ENCODE measurements at places on chromosomes 16 and 17.

DNA sequence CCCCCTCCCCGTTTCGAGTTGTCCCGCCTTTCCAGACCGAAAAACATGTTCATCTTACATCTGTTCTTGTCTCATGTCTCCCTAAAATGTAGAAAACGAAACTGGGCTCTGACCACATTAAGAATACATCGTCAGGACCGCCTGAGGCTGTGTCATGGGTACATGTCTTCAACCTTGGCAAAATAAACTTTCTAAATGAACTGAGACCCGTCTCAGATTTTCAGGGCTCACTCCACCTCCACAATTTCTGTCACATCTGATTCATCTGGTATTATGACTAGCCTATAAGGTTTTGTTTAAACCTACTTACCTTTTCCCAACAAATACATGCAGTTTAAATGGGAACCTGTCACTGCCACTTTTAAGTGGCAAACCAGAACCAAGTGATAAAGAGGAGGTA is 621 bp downstream of the SDR42E1 start:
- DNase-seq = no peak
- H3K4me3 ChIP-seq = peak overlapping the region; percentile 55
- H3K27me3 ChIP-seq = no peaks in the 10 kb centered on the region

- no peaks in the 10 kb centered on the region for H3K36me3 ChIP-seq
- no peak overlapping the region for H3K4me3 ChIP-seq
- no peak for DNase-seq
- no peaks in the 10 kb centered on the region for H3K4me1 ChIP-seq
These were observed 112.8 kb downstream of the PLCG2 start for GRCh38 chr16:81891736-81892364.

DNA sequence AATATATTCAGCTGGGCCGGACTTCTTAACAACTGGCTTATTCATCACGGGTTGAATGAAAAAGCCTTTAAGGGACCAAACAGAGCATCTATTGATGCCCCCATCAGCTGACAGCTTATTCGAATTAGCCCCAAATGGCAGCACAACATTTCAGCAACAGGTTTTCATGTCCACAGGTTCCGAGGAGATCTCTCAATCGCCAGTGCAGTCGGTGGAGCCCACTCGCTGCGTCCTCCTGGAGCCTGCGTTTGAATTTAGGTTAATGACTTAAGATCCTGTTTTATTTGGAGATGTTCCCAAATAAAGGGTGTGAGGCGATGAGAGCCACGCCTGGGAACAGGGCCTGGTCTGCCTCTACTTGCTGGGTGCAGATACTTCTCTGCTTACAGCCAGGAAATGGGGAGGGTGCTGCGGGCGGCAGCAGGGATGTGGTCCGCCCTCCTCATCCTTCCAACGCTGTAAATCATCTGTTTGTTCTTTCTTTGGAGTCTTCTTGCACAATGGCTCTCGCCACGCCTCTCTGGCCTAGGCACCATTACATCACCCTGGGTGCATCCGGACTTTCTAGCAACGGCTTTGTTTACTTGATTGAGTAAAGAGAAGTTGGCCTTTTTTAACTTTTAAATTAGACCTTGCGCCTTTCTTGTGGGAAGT is 22.6 kb downstream of the NDE1 start:
- H3K36me3 ChIP-seq = no peaks in the 10 kb centered on the region
- H3K4me1 ChIP-seq = no peaks in the 10 kb centered on the region
- H3K4me3 ChIP-seq = no peak overlapping the region
- DNase-seq = peak; percentile 13
- peak overlapping the region; percentile 49 for H3K27ac ChIP-seq
- H3K27me3 ChIP-seq = no peaks in the 10 kb centered on the region

DNA sequence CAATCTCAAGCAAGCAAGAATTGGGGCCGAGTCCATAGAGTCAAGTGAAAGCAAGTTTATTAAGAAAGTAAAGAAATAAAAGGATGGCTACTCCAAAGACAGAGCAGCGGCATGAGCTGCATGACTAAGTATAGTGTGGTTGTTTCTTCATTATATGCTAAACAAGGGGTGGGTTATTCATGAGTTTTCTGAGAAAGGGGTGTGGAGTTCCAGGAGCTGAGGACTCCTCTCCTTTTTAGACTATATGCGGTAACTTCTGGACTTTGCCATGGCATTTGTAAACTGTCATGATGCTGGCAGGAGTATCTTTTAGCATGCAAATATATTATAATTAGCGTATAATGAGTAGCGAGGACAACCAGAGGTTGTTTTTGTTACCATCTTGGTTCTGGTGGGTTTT is 819.9 kb downstream of the KCNJ2 start:
- H3K27me3 ChIP-seq = no peaks in the 10 kb centered on the region
- no peaks in the 10 kb centered on the region for H3K4me1 ChIP-seq
- H3K36me3 ChIP-seq = no peaks in the 10 kb centered on the region
- no peak for DNase-seq
- no peak overlapping the region for H3K4me3 ChIP-seq

DNA sequence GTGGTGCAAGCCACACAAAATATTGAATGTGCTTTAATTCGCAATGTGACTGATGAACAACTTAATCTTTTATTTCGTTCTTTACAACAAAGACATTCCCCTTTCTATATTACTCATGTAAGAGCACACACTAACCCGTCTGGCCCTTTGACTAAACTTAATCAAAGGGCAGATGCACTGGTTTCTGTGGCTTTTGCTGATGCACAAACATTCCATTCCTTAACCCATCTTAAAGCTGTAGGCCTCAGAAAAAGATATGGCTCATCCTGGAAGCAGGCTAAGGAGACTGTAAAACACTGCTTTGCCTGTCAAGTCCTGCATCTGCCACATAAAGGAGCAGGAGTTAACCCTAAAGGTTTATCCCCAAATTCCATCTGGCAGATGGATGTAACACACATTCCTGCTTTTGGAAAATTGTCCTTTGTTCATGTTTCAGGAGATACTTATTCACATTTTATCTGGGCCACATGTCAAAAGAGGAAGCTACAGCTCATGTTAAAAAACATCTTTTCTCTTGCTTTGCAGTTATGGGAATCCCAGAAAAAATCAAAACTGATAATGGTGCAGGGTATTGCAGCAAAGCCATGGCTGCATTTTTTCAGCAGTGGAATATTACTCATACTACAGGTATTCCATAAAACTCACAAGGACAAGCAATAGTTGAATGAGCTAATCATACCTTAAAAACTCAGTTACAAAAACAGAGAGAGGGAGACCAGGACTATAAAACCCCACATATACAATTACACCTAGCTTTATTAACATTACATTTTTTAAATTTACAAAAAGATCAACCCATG is 137.2 kb downstream of the AHSP start:
- no peaks in the 10 kb centered on the region for H3K36me3 ChIP-seq
- no peak overlapping the region for H3K27ac ChIP-seq
- no peak overlapping the region for H3K4me3 ChIP-seq
- H3K4me1 ChIP-seq = no peaks in the 10 kb centered on the region

DNA sequence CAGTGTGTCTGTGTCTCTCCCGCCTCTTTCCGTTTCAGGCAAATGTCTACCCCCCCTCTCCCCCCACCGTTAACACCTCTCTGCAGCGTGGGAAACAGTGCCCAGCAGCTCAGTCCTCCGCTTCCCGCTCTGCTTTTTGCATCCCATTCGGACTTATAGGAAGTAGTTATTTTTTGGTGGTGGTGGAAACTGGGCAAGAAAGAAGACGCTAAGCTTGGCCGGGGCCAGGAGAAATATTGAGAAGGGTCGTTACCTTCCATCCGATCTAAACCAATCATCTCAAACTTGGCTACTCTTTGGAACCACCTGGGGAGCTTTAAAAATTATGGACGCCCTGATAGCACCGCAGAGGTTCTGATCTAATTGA is 499 bp upstream of the HLF start:
- H3K36me3 ChIP-seq = no peaks in the 10 kb centered on the region
- H3K27me3 ChIP-seq = no peaks in the 10 kb centered on the region
- DNase-seq = peak; percentile 23
- H3K27ac ChIP-seq = no peak overlapping the region
- no peak overlapping the region for H3K4me3 ChIP-seq
- peaks cover 5% of the 10 kb centered on the region for H3K4me1 ChIP-seq

- H3K36me3 ChIP-seq = peaks cover 23% of the 10 kb centered on the region
- H3K27me3 ChIP-seq = no peaks in the 10 kb centered on the region
- H3K4me3 ChIP-seq = no peak overlapping the region
- no peak overlapping the region for H3K27ac ChIP-seq
These were observed 57.4 kb downstream of the PIPOX start for GRCh38 chr17:29100296-29100695.

- no peaks in the 10 kb centered on the region for H3K27me3 ChIP-seq
- no peaks in the 10 kb centered on the region for H3K4me1 ChIP-seq
- DNase-seq = no peak
These were observed 34.1 kb downstream of the NQO1 start for GRCh38 chr16:69691980-69692911.
